ENCODE measurements at places on chromosomes 2 and 18.

DNA sequence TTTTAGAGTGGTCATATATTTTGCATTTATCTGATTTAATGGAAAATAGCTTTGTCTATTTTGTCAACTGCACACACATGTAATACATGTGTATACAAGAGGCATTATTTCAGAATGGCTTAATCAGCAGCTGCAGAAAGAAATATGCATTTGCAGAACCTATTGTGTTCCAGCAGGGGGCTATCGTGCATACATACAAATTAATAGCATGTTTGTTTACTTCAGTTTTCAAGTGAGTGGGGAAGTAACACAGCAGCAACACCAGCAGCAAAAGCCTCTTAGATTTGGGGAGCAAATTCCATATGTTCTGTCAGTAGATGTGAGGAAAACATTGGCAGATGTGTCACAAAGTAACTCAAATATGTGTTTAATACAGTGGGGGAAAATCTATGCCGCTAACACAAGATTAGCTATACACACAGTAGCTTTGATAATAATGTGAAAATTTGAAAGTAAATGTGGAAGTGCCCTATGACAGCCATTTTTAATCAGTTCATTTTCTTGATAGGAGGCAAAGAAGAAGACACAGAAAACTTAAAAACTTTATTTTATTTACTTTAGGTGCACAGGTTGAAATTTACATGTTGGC, 218.1 kb downstream of the WDR7 start:
- DNase-seq = no peak

GRCh38 chr2:61379521-61379920, 91.4 kb downstream of the USP34 start:
- DNase-seq = no peak

DNA sequence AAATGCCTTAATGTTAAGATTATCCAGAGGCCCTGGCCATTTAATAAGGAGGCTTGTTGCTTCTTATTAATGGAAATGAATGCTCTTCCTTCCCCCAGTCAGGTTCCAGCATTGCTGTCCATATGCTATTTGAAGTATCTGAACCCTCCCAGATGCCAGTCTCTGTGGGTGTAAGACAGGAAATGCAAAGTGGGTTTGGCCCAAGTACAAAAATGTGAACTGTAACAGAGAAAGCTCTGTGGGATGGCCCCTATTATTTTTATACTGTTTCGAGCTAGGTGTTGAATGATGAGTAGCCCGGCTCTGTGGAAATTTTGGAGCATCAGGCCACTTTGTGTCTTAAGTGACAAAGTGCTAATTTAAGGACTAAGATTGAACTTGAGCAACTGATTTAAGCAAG, 141.0 kb downstream of the UXS1 start:
- DNase-seq = no peak

GRCh38 chr2:144477957-144478311, 42.0 kb downstream of the ZEB2 start:
- DNase-seq = no peak

GRCh38 chr2:149400997-149401396, 70.6 kb downstream of the LYPD6 start:
- no peak for DNase-seq

DNA sequence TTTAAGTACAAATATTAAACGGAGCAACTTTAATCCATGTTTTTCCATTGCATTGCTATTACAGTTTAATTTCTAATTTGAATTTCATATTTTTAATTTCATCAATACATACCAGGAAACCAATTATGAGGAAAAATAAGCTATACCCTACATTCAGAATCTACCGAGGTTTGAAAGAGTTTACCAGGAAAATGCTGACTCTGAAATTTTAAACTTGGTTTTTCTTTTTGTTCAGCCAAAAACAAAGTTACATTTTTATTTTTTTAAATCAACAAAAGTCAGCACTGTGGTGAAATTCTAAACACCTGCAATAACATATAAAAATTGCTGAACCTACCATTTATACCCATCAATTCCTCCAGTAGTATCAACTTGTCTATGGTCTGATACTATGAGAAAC, 53.7 kb downstream of the GFPT1 start:
- no peak for DNase-seq

GRCh38 chr2:106175086-106175850, 18.8 kb downstream of the UXS1 start:
- DNase-seq = no peak

GRCh38 chr2:84841577-84841976, 39.3 kb downstream of the TRABD2A start:
- DNase-seq = no peak

DNA sequence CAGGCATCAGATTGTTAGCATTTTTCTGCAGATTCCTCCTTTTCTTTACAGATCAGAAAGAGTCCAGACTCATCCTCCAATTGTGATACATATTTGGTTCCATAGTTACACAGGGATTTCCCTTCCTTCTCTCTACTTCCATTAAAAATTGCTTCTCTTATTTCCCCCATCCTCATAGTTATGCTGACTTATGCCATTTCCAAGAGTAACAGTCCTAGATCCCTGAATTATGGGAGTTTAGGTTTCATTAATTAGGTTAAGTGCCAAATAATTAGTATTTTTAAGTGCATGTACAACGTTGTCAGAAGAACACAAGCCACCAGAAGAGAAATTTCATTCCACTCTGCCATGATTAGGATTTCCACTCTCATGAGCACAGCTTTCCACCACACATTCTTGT, 198.5 kb downstream of the BARD1 start:
- no peak for DNase-seq

DNA sequence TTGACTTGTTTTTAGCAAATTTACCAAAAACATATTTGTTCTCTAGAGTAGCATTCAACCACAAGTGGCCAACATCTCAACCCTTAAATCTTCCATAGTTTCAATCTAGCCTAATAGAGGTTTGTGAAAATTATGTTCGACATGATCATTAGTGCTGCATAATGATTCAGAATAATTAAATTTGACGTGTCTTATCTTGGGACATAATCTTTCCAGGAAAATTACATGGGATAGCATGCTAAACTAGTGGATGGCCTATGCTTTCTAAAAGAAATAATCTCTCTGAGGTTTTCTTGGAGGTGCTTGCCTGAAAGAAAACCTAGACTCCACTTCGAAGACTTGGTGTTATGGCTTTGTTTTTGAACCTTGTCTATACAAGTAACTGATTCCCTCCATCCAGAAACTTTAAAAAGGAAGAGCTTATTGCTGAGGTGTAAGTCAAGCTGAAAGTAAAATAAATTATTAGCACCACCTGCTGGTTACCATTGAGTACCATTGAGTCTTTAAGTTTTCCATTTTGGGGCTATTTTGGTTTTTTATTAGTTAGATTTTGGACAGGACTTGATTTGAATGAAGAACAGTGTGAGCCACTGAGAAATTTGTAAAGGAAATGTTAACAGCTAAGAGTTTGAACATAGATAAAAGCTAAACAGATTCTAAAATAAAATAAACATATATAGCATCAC, 32.7 kb downstream of the COX7A2L start:
- DNase-seq = no peak

GRCh38 chr2:12741380-12741779, 24.6 kb downstream of the TRIB2 start:
- DNase-seq = no peak

DNA sequence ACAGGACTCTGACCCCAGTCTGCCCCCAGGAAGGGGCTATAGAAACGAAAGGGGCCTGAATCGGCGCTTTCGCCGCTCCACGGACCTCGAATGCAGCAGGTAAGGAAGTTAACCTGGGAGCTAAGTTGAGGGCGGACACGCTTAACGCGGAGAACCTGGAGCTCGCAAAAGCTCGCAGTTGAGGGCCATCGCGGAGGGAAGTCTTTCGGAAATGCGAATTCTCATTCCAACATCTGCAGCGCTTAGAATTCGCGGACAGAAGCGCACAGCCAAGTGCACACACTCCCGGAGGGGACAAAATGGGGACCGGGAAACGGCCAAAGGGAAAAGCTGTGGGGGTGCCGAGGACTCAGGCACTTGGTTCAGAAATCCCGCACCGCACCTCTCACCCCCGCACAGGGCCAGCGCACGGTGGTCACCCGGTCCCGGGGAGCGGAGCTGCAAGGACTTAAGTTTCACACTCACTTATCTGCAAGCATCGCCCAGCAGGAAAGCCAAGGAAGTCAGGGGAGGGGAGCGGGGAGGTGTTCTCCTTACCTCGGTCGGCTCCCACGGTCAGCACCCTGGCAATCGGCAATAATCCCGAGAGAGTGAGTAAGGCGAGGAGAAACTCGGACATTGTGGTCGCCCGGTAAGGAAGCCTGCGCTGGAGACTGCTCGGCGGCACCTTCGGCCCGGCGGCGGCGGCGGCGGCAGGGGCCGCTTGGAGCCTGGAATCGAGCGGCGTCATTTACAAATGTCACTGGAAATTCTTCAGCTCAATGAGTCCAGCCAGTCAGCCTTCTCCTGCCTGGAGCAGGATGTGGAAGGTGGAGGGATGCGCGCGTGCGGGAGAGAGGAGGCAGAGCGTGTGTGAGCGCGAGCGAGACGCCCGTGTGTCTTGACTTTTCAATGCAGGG, 456 bp downstream of the LRP1B start:
- no peak for DNase-seq

DNA sequence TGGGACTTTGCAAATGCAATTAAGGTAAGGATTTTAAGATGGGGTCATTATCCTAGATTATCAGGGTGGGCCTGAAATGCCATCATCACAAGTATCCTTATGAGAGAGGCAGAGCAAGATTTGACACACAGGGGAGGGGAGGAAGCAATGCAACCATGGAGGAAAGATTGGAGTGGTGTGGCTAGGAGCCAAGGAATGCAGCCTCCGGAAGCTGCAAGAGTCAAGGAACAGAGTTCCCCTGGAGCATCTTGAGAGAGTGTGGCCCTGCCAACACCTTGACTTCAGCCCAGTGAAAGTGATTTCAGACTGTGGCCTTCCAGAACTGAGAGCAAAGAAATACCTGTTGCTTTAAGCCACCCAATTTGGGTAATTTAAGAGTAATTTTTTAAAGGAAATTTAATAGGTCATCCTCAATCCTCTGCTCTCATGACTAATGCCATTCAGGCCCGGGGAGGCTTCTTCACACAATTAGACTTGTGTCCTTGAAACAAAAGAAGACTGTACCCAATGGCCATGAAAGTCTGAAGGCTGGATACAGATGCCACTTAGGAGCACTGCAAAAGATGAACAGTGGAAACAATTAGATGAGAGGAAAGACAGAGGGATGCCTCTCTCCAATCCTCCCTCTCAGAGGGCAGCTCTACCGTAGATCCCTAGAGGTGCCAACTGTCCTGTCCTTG, 250.3 kb upstream of the ID2 start:
- DNase-seq = no peak

GRCh38 chr2:236014408-236015131, 153.6 kb downstream of the GBX2 start:
- no peak for DNase-seq

- DNase-seq = no peak
Observed at GRCh38 chr2:133139847-133140533, 428.3 kb downstream of the NCKAP5 start.

GRCh38 chr18:74745633-74746403, 148.1 kb downstream of the ZNF407 start:
- DNase-seq = no peak

GRCh38 chr2:96549967-96550786, 13.6 kb downstream of the ARID5A start:
- no peak for DNase-seq

GRCh38 chr18:70382017-70382416, 93.2 kb downstream of the SOCS6 start:
- DNase-seq = no peak

GRCh38 chr18:80203249-80203648, 44.1 kb downstream of the PARD6G start:
- no peak for DNase-seq

- no peak for DNase-seq
Observed at GRCh38 chr2:102356381-102356712, 751 bp downstream of the IL18R1 start.

DNA sequence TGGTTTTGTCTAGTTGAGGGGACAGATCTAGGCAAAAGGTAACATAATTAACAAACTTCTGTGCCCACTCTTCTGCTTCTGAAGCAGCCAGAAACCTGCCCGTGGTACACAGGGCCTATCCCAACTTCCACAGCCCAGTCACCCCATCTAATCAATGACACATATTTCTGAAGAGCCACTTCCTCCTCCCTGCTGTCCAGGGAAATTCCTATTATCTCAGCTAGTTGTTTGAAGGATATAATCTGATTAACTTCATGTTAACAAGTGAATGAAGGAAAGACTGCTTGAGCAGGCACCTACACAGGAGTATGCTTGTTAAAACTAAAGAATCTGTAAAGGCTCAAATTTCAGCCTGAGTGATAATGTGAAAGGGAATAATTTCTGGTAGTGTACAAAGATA, 61.4 kb downstream of the CCDC148 start:
- DNase-seq = no peak

- DNase-seq = no peak
Observed at GRCh38 chr2:83850071-83850725, 608.9 kb downstream of the SUCLG1 start.

DNA sequence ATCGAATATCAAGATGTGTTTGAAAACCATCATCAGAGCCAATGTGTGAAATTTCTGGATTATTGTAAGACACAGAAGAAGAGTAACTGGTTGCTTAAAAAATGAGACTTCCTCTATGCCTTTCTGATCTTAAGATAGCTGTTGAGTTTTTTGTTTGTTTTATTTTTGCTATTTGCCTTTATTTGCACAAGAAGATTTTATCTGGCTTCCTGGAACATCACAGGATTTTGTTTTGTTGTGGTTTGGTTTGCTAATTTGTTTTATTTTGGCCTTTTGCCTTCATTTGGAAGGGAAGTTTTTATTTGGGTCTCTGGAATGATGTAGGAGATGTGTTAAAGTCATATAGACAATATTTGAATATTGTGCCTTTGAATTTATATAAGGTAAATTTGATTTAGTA, 3.9 kb upstream of the CYTIP start:
- no peak for DNase-seq

- no peak for DNase-seq
Observed at GRCh38 chr2:156818944-156819343, 382.8 kb downstream of the GPD2 start.

DNA sequence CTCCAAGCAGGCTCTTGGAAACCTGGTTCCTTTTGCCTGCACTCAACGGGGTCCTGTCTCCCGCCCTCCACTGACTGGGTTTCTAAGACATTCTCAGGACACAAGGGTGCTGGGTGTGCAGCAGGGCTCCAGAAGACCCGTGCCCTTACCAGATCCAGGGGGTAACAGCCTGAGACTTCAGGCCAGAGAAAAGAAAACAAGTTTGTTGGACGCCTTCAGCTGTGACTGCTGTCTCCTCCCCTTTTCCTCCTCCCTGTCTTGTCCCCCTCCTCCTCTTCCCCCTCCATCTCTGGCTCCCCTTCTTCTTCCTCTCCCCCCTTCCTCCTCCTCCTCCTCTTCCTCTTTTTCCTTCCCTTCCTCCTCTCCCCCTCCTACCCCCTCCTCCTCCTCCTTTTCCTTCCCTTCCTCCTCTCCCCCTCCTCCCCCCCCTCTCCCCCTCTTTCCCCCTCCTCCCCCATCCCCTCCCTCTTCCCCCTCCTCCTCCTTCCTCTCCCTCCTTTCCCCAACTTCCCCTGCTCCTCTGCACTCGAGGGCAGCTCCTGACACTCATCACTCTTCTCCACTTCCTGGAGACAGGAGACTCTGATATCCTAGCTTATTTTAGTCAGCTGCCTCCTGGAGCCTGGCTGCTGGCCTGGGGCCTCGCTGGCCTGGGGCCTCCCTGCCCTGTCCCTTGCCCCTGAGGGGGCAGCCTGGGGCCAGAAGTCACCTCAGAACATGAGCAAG, 12.4 kb downstream of the ADRA2B start:
- no peak for DNase-seq

Measured in activated naive CD8-positive, alpha-beta T cell treated with anti-CD3 and anti-CD28 coated beads, Interleukin-2, amount 50 U/mL, for 24 hours (primary cell).